ENCODE measurements at places on chromosomes 7 and 10. TPM values are rescaled to one million over a fixed set of nuclear protein-coding genes. Genes with fewer than 3 reads are reported as not detected.

Gene CDH23
- 0.80 TPM for polyA plus RNA-seq

Gene SP8
- polyA plus RNA-seq: not detected

Gene ZNF467
- polyA plus RNA-seq: 23.0 TPM

Gene AMPH
- 15.1 TPM for polyA plus RNA-seq

Gene AASS
- polyA plus RNA-seq: 43.8 TPM

Gene GRID2IP
- polyA plus RNA-seq: 0.61 TPM

Gene EIF4EBP2
- 86.9 TPM for polyA plus RNA-seq
